Putamen (tissue), 1 donor: ENCODE measurements at places on chromosomes 12 and 14.

GRCh38 chr12:126055521-126055920, 990.3 kb downstream of the AACS start:
- no peak for DNase-seq

DNA sequence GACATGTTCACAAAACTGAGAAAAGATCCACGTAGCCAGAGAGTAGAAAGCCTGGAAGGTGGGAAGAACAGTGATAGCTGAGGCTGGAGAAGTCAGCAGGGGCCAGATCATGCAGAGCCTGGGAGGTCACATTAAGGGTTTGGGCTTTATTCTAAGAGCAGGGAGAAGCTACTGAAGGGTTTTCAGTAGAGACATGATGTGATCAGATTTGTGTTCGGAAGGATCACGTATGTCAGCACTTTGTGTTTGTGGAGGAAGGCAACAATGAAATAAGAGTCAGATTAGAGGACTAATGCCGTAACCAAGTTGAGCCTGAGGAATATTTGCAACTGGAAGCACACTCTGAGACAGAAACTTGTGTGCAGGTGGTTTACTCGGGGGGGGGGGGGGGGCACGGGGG, 4.2 kb upstream of the PCK2 start:
- DNase-seq = no peak

GRCh38 chr12:97778111-97778510, 315.5 kb downstream of the RMST start:
- DNase-seq = no peak

GRCh38 chr14:104706733-104707607, 17.1 kb upstream of the ADSS1 start:
- no peak for DNase-seq

DNA sequence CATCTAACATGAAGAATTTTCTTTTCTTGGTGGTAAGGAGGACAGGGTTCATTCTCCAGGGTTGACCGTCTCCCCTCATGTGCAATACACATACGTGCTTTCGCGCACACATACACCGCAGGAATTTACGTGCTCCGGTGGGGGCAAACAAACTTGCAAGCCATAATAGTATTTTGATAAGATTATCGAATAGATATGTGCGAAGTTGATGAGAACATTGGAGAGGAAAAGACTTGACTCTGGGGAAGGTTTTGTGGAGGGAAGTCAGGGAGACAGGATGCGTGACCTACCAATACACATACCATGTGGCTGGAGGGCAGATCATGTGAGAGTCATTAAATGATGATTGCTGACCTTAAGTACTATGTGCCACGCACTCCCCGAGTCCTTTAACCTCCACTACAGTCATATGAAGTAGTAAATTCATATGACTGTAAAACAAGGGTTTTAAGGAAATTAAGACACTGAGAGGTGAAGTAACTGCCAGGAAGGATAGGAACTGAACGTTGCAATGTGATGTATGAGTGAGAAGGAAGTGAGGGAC, 921 bp downstream of the RAD51B start:
- no peak for DNase-seq

GRCh38 chr12:75998292-75999063, 33.1 kb downstream of the PHLDA1 start:
- DNase-seq = no peak

DNA sequence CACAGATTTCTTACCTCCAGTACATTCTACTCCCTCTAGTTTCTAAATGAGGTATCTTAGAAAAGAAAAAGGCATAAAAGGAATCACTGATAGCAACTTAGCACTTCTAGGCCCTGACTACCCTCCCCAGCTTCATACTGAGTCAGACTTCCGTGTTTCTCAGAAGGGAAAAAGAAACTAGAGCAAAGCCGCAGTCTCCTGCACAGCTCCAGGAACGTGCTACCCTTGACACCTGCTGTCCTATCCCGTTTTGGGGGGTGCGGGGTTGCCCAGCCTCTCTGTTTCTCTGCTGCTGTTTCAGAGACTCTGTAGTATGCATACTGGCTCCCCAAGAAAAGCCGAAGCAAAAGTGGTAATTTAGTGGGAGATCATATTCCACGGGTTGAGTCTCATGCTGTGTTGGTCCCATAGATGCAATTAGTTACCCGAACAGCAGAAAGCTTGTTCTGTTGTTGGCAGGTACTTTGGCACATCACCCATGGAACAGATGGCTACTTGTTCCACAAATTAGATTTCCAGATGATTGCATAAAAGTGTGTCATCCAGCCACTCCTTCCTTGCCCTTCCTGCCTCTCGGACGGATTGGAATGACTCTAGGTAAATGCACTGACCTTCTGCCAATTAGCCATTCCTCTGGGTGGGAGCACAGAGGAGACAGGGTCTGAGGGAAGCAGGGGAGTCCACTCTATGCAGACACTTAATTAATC, 438.1 kb downstream of the FUT8 start:
- no peak for DNase-seq

GRCh38 chr14:35286003-35286600, 6.1 kb upstream of the PSMA6 start:
- no peak for DNase-seq

- DNase-seq = no peak
Observed at GRCh38 chr12:68865399-68866164, 57.6 kb downstream of the MDM2 start.

GRCh38 chr12:89923091-89923490, 214.5 kb upstream of the ATP2B1 start:
- DNase-seq = no peak

GRCh38 chr12:113949321-113950305, 16.5 kb downstream of the RBM19 start:
- no peak for DNase-seq

- no peak for DNase-seq
Observed at GRCh38 chr14:96011607-96012006, 27.6 kb upstream of the C14orf132 start.

DNA sequence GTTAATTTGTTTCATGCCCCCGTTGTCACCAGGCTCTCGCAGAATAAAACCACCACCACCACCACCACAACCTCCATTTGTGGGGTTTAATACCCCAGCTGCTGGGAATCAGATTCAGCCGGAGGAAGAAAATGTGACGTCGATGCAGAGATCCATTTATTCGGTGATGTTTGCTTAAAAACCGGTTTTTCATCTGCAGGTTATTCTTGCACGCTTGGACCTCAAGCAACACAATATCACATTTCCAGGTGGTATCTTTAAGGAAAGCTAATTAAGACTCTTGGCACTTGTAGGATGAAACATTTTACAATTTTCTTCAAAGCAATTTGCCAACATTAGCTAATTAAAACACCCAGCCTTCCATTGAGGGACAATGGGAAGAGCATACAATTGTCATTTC, 39.8 kb downstream of the SPRING1 start:
- no peak for DNase-seq
